T-helper 22 cell (primary cell): ENCODE measurements at places on chromosomes 7 and 10.

- no peak for DNase-seq
Measured at GRCh38 chr7:31102973-31103850, 51.1 kb downstream of the ADCYAP1R1 start.

DNA sequence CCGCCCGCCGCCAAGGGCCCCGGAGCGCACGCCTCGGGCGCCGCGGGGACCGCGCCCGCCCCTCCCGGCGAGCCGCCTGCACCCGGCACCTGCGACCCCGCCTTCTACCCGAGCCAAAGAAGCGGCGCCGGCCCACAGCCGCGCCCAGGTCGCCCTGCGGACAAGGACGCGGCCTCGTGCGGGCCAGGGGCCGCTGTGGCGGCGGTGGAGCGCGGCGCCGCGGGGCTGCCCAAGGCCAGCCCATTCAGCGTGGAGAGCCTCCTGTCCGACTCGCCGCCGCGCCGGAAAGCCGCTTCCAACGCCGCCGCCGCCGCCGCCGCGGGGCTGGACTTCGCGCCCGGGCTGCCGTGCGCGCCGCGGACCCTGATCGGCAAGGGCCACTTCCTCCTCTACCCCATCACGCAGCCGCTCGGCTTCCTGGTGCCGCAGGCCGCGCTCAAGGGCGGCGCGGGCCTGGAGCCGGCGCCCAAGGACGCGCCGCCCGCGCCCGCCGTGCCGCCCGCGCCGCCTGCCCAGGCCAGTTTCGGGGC lies 3.5 kb downstream of the UNCX start:
- DNase-seq, result no peak

- DNase-seq, result no peak
Measured at GRCh38 chr10:96275685-96276418, 4.5 kb upstream of the BLNK start.

- DNase-seq, result no peak
Measured at GRCh38 chr7:78264105-78264504, 465.5 kb downstream of the PHTF2 start.

DNA sequence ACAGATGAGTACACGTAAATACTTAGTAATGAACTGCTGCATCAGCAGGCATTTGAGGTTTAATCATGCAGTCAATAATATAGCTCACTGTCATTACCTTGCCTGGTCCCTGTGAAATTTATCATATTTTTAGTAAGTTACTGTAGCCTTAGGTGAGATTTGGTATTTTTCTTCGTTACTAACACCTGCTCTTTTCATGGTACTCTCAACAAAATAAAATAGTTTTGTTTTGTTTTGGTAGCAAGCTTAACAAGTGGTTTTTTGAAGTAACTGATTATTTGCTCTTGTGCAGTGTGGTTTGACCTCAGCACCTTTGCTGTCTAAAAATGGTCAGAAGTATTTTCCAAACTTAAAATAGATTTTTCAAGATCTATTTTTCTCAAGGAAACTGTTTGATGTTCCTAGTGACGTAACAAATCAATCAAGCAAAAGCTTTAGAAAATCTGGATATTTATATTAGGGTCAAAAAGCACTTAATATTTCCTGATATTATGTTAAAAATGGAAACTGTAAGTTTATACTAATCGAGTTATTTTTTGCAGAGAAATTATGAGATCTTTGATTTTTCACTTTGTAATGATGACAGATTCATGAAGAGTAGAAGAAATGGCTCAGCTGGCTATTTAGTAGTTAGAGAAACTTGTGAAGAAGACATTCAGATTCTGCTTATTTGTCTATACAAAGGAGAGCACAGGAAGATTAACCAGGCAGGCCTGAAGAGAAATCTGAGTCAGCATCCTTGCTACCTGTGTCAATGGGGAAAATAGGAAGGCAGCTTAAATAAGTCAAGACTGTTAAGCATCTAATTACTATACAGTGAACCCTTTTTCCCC lies 21.0 kb upstream of the RPA3 start:
- DNase-seq, result no peak

- no peak for DNase-seq
Measured at GRCh38 chr10:80598951-80599350, 61.2 kb downstream of the SH2D4B start.

GRCh38 chr7:77461246-77461645 lies 45.1 kb upstream of the GSAP start:
- no peak for DNase-seq

GRCh38 chr10:126432507-126432906 lies 44.2 kb upstream of the ADAM12 start:
- DNase-seq, result no peak

- no peak for DNase-seq
Measured at GRCh38 chr10:9869606-9870176, 1148.0 kb upstream of the CELF2 start.

DNA sequence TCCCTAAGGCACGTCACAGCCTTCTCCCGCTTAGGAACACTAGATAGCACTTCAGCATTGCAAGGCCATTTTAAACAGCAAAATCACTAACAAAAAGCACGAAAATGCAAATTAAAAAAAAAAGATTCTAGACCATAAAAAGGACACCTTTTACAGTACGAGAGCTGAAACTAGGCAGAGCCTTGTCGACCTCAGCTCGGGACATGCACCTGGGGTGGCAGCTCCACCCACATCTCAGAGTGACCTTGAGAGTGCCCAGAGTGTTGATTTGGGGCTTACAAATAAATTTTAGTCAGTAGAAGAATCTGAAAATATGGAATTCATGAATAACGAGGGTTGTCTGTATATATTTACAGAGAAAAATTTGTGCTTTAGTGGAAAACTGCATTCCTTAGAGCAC lies 1.1 kb downstream of the MRPS24 start:
- no peak for DNase-seq

DNA sequence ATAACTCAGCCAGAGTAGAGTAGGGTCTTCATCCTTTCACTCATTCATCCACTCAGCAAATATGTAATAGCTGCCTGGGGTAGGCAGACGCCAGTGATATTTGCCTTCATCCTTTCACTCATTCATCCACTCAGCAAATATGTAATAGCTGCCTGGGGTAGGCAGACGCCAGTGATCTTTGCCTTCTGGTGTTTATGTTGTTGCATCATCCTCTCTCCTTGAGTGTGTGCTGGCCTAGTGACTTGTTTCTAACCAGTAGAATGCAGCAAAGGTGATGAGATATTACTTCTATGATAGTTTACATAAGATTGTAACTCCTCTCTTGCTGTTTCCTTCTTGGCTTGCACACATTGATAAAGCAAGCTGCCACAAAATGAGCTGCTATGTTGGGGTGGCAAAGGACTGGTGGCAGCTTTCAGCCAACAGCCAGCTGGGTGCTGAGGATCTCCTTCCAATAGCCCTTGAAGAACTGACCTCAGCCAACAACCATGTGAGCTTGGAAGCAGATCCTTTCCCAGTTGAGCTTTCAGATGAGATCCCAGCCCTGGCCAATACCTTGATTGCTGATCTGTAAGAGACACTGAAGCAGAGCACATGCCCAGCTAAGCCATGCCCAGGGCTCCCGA lies 23.2 kb upstream of the MTPN start:
- DNase-seq, result no peak

DNA sequence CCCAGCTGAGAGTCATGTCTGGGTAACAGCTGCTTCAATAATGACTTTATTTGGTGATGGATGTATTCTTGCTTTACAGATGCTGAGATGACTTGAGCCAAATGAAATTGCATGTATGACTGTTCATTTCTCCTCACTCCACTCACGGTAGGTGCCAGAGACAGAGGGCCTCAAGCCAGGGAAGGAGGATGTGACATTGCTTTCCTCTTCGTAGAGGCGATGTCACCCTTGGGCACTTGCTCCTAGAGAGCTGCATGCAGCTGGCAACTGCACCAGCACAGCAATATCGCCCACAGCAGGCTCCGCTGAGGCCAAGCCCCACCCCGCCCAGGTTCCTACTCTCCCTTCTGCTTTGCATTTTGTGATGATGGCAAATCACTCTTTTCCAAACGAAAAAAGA lies 116.6 kb upstream of the AOAH start:
- no peak for DNase-seq

- DNase-seq, result no peak
Measured at GRCh38 chr7:83541187-83541960, 107.6 kb downstream of the SEMA3E start.

DNA sequence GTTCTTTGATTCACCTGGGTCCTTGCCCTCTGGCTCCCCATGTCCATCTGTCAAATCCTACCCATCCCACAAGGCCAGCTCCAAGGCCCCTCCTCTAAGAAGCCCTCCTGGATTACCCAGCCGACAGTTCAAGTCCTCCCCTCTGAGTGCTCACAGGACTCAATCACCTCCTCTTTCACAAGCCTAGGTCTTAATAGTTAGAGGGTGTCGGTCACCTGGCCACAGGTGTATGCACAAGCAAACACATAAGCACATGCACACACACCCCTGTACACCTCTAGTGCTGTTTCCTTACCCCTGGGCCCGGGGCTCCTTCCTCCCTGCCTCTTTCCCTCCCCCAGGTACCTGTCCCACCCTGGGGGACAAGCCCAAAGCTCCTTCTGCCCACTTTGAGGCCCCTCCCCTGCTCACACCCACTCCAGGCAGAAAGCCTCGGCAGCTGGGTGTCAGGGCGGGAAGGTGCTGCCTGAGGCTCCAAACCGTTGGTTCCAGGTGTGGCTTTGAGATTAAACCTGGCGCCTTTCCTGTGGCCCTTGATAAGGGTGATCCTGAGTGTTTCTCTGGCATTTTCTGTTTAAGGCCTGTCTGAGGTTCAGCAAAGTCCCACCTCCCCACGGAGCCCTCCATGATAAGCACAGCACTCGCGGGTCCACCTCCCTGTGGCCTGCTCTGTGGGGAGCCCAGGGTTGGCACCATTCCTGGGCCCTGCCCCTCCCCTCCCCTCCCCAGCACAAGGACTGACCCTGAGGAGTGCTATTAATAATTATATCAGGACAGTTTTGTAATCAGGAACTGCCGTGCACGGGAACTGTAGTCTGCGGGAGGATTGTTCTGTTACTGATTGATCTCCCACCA lies 14.6 kb upstream of the AQP1 start:
- no peak for DNase-seq

- DNase-seq, result no peak
Measured at GRCh38 chr7:5218564-5219360, 28.7 kb downstream of the WIPI2 start.

DNA sequence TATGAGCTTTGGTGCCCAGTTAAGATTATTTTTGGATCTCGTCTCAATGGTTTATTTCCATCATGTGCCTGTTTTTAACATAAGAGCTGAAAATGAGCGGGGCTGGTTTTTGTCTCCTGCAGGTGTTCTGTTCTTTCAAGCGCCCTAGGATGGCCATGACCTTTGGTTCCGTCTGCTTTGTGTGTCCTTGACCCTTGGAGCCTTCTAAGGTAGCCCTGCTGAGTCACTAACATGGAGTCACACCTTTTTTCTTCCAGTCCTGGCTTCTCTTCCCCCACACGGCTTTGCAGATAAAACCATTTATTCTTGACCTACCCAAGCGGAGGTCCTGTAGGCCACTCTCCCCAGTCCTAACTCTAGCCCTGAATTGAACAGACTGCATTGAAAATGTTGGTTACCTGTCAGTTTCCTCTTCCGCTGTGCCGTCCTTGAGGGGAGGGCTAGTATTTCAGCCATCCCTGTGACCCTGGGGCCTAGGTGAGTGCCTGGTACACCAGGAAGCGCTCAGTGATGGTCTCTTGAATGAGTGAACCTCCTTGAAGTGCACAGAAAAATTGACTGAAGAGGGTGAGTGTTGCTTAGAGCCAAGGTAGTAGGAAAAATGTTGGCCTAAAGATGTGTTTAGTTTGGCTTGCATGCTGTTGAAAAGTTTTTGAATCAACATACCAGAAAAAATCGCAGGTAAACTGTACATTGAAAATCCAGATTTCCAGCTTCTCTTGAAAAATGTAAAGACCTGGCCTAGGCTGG lies 48.0 kb downstream of the CAMK1D start:
- no peak for DNase-seq

- no peak for DNase-seq
Measured at GRCh38 chr7:102009628-102010027, 192.2 kb downstream of the CUX1 start.

DNA sequence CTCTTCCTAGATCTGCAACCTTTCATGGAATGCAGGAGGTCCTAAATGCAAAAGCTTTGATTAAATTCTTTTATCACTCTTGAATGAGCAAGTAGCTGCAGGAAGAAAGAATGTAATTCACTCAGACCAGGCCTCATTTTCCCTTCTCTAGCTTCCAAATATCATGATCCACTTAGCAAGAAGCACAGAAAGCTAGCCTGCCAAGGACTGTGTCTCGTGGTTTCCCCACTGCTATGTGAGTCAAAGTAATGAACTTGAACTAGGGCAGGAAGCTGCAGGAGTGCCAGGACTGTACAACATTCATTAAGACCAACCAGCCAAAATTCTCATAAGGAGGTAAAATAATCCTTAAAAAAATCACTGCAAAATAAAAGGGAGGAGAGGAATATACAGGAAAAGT lies 379.2 kb downstream of the CALN1 start:
- DNase-seq, result no peak

- DNase-seq, result peak; percentile 45
Measured at GRCh38 chr10:50622706-50623662, 772 bp downstream of the SGMS1 start.

DNA sequence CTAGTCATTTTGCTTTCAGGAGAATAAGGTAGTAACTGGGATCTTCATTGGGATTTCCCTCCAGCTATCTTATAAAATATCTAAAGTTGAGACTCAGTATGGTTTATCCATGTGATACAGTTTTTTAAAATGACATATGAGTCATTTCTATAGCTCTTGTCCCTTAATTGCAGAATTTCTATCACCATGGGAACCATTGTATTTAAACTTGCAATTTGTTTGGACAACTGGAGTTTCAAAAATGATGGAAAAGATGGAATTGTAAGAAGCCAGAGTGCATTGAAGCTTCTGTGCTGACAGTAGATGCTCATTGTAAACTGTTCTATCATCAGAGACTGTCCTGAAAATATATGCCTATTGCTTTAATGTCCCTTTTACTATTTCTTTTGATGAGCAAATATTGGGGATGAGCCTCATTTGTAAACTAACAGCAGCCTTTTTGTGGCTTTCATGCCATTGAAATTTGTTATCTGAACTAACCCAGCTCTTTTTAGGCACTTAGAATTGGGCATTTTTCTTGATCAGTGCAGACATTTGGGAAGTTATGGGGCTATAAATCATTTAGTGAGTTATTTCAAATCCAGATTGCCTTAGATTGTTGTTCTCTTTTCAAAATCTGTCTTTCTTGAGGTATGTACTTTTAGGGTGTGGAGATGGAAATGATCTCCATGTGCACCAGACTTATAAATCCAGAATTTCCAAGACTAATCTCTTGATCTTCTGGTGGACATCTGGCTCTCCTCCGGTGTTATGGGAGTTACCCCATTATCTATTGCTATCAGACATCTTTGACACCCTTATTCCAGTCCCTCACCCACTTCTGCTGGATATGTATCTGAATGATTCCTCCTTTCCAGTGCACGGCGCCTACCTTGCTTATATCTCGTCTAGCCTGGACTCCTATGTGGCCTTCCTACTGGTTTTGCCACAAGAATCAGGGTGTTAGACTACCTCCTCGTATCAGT lies 159.0 kb downstream of the SND1 start:
- no peak for DNase-seq

DNA sequence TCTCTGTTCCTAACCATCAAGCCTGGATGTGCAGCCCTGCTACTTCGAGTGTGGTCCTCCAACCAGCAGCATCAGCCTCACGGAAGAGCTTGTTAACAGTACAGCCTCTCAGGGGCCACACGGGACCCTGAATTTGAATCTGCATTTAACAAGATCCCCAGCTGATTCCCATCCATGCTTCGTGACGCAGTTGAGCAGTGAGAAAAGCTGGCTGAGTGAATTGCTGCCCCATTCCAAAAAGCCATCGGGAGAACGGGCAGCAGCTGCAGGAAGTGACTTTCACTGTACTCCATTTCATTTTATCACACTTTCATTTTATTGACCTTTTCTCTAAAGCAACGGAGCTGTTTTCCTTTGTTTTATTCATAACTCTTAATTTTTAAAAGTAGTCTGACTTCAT lies 22.5 kb downstream of the FAM171A1 start:
- DNase-seq, result no peak
